ENCODE measurements at places on chromosomes 5 and 9. TPM values are rescaled to one million over a fixed set of nuclear protein-coding genes. Genes with fewer than 3 reads are reported as not detected.

Gene PCDHB9
- total RNA-seq, result 4.1 TPM

GRCh38 chr9:84699984-84700383 lies 30.5 kb downstream of the NTRK2 start:
- H3K27ac ChIP-seq, result peak overlapping the region; percentile 22
- no peaks in the 10 kb centered on the region for H3K27me3 ChIP-seq
- DNase-seq, result no peak
- H3K4me1 ChIP-seq, result no peaks in the 10 kb centered on the region
- H3K4me3 ChIP-seq, result no peak overlapping the region
- H3K36me3 ChIP-seq, result no peaks in the 10 kb centered on the region

- no peaks in the 10 kb centered on the region for H3K4me1 ChIP-seq
- peaks cover 6% of the 10 kb centered on the region for H3K36me3 ChIP-seq
- H3K4me3 ChIP-seq, result no peak overlapping the region
- DNase-seq, result no peak
- no peaks in the 10 kb centered on the region for H3K27me3 ChIP-seq
Observed at GRCh38 chr9:98215821-98216220, 23.4 kb upstream of the CORO2A start.

- H3K4me3 ChIP-seq, result no peak overlapping the region
- no peak for DNase-seq
- no peaks in the 10 kb centered on the region for H3K4me1 ChIP-seq
- H3K27ac ChIP-seq, result no peak overlapping the region
- H3K27me3 ChIP-seq, result no peaks in the 10 kb centered on the region
Observed at GRCh38 chr9:33236571-33236970, 3.4 kb upstream of the SPINK4 start.

Gene SLC23A1
- not detected for total RNA-seq

All from breast epithelium (tissue), 4 donors.